Uterus (tissue), 4 donors: ENCODE measurements at places on chromosomes 13 and 19. TPM values are rescaled to one million over a fixed set of nuclear protein-coding genes. Genes with fewer than 3 reads are reported as not detected.
A peak's percentile ranks its signal among the peaks of the same experiment; 100 is the strongest.

- no peaks in the 10 kb centered on the region for H3K4me1 ChIP-seq
- no peak for DNase-seq
- H3K27ac ChIP-seq: peak overlapping the region; percentile 42
- H3K4me3 ChIP-seq: no peak overlapping the region
- H3K36me3 ChIP-seq: no peaks in the 10 kb centered on the region
Observed at GRCh38 chr13:33326723-33327122, 41.2 kb upstream of the STARD13 start.

DNA sequence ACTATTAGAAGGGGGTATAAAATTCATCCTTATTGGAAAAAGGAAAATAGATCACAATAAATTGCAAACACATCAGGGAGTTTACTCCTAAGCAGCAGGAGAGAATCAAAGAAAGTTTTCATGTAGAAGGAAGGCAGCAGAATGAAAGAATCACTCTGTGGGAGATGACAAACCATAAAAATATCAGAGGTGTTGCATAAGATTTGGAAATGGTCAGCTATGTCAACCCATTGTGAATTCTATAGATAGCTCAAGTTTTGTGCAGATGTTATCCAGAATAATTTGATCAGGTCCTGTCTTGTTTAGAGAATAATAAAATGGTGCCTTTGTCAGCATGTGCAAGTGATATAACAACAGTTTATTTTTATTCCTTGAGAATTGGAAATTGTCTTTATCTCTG, 622.4 kb downstream of the DCT start:
- H3K27ac ChIP-seq: no peak overlapping the region
- no peaks in the 10 kb centered on the region for H3K36me3 ChIP-seq
- H3K27me3 ChIP-seq: no peaks in the 10 kb centered on the region
- H3K4me3 ChIP-seq: no peak overlapping the region

GRCh38 chr13:87093399-87093798, 577.8 kb upstream of the SLITRK5 start:
- no peaks in the 10 kb centered on the region for H3K36me3 ChIP-seq
- no peaks in the 10 kb centered on the region for H3K27me3 ChIP-seq
- DNase-seq: no peak
- H3K4me3 ChIP-seq: no peak overlapping the region
- no peaks in the 10 kb centered on the region for H3K4me1 ChIP-seq

- H3K27me3 ChIP-seq: no peaks in the 10 kb centered on the region
- no peaks in the 10 kb centered on the region for H3K4me1 ChIP-seq
- H3K27ac ChIP-seq: peak overlapping the region; percentile 12
- no peak overlapping the region for H3K4me3 ChIP-seq
- DNase-seq: no peak
Observed at GRCh38 chr13:39909634-39910033, 254.2 kb downstream of the COG6 start.

SCN1B gene
- 0.97 TPM for total RNA-seq

BST2 gene
- total RNA-seq: 185 TPM

DNA sequence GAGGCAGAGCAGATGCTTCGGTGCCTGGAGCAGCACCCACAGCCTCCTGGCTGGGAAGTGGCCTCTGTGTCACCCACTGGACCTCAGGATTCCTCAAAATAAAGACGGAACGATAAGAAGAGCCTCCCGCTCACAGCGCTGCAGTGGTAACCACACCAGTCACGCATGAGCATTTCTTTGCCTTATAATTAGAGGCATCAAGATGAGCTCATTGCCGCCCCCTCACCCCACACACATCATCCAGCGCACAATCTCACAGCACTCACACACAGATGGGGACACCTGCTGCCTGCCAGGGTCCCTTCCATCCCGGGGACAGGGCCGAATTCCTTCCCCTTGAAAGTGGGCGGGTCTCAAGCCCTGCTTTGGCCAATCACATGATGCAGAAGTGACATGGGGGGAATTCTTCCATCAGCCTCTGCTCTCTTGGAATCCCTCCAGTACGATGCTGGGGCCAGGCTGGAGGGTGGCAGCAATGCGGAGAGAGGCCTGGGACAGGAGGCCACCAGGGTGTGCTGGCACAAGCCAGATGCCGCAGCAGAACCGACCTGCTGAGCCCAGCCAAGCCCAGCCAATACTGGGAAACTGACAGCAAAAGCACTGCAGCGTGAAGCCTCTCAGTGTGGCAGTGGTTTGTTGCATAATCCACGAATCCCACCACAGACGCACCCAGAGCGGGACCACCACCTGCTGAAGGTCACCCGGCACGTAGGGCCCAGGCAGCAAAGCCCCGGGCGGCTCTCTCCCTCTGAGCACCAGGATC, 16.0 kb downstream of the PIP5K1C start:
- no peaks in the 10 kb centered on the region for H3K27me3 ChIP-seq
- H3K36me3 ChIP-seq: no peaks in the 10 kb centered on the region
- H3K4me3 ChIP-seq: no peak overlapping the region
- no peak for DNase-seq

GRCh38 chr19:10718205-10719196, 622 bp downstream of the DNM2 start:
- H3K27me3 ChIP-seq: no peaks in the 10 kb centered on the region
- no peaks in the 10 kb centered on the region for H3K36me3 ChIP-seq
- no peak for DNase-seq
- peak overlapping the region; percentile 99 for H3K4me3 ChIP-seq

DNA sequence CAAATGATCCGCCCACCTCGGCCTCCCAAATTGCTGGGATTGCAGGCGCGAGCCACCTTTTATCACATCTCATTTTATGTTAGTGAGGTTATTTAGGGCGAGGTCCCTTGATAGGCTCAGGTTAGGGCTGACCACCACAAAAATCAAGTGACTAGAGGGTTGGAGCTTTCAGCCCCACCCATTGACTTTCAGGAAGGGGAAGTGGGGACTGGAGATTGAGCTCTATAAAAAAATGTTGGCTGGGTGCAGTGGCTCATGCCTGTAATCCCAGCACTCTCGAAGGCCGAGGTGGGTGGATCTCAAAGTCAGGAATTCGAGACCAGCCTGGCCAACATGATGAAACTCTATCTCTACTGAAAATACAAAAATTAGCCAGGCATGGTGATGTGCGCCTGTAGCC, 20.1 kb downstream of the FPR3 start:
- no peak overlapping the region for H3K27ac ChIP-seq
- no peak for DNase-seq
